Stimulated activated CD8-positive, alpha-beta memory T cell treated with anti-CD3 and anti-CD28 coated beads, Interleukin-12 subunit alpha, Interleukin-12 subunit beta, amount 100 ng/mL, for 1 hour (primary cell): ENCODE measurements at places on chromosomes 7 and 10.

- DNase-seq, result no peak
Measured at GRCh38 chr7:2190531-2190930, 42.2 kb downstream of the MAD1L1 start.

GRCh38 chr7:44964831-44965440 lies 13.9 kb downstream of the MYO1G start:
- no peak for DNase-seq

DNA sequence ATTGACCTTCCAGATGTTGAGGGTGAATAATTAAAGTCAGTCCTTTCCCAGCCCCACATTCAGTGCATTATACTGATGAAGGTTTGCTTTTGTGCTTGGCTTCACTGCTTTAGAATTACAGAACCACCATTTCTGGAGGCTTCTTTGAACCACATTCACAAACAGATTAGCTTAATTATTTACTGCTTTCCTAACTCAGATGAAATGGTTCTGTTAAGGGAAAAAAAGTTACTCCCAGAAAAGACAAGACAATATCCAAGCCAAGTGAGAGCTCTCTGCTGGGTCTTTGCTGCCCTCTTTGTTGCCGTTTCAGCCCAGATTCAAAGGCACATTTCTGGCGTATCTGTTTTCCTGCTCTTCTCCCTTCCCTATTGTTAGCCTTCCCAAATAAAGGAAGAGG lies 188.9 kb downstream of the AHR start:
- DNase-seq, result no peak

DNA sequence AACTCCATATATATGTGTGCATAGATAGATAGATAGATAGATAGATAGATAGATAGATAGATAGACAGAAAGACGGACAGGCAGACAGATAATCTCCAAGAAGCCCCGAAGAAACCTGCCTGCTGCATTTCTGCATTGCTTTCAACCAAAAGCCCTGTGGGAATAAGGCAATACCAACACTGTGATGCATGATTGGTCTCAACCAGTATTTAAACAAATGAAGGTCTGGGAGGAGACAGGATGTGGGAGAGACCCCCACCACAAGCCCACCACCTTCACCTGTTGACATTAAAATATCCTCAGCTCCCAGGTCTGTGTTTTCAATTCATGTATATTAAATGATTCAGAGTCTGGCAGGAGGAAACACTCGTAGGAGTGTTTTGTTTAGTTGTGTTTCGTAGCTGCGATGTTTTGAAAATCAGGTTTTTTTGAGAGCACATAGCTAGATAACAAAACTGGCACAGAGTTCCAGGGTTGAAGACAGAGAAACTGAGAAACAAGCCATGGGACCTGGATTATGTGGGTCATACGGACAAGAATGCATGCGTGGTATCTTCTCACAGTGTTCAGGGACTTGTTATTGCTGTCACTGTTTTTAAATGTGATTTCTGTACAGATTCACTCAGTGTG lies 200.7 kb upstream of the AHR start:
- no peak for DNase-seq

GRCh38 chr10:5094265-5095205 lies at the start of gene AKR1C3:
Gene AKR1C3, plus strand, starts transcription at chr10:5094414. Its CDS starts 31 bp downstream, at chr10:5094445.
- DNase-seq, result no peak

- no peak for DNase-seq
Measured at GRCh38 chr10:119562097-119562496, 19.6 kb upstream of the RGS10 start.
